Glomerular endothelial cell (primary cell): ENCODE measurements at places on chromosomes 1 and 21. TPM values are rescaled to one million over a fixed set of nuclear protein-coding genes. Genes with fewer than 3 reads are reported as not detected.

Gene LRRC38
- 0.19 TPM in 1 of 2 replicates, not detected in the other for total RNA-seq

Gene HES4
- total RNA-seq, result 90.3 and 219 TPM in 2 replicates

Gene SNX7
- total RNA-seq, result 35.6 and 53.6 TPM in 2 replicates

Gene ENSA
- 152 and 244 TPM in 2 replicates for total RNA-seq

Gene ETNK2
- total RNA-seq, result 9.4 and 15.3 TPM in 2 replicates

Gene ZMPSTE24
- 45.0 and 45.6 TPM in 2 replicates for total RNA-seq

Gene LCE1F
- total RNA-seq, result not detected in 2 replicates

Gene GPR3
- total RNA-seq, result 0.44 and 1.5 TPM in 2 replicates

Gene GSTM3
- total RNA-seq, result 25.7 and 39.8 TPM in 2 replicates

Gene ADCY10
- 0.06 TPM in 1 of 2 replicates, not detected in the other for total RNA-seq

Gene CR1L
- not detected in 2 replicates for total RNA-seq

Gene DDAH1
- total RNA-seq, result 55.1 and 56.1 TPM in 2 replicates
